ENCODE measurements at places on chromosomes 2 and 18. TPM values are rescaled to one million over a fixed set of nuclear protein-coding genes. Genes with fewer than 3 reads are reported as not detected.

The G6PC2 gene
- total RNA-seq = not detected

The ASXL3 gene
- total RNA-seq = not detected

The C2orf66 gene
- 0.07 TPM for total RNA-seq

The OSBPL1A gene
- 12.9 TPM for total RNA-seq

The ASB18 gene
- not detected for total RNA-seq

The LRRC30 gene
- total RNA-seq = not detected

The TCF4 gene
- total RNA-seq = 3.0 TPM

The TBR1 gene
- total RNA-seq = 0.11 TPM

The PRSS56 gene
- 0.16 TPM for total RNA-seq

The DPYSL5 gene
- total RNA-seq = 3.8 TPM

The REG1B gene
- total RNA-seq = not detected

The VWA3B gene
- not detected for total RNA-seq

The LIMS4 gene
- 0.59 TPM for total RNA-seq

The ALPG gene
- 0.15 TPM for total RNA-seq

The SCYGR8 gene
- total RNA-seq = not detected

The IL1A gene
- total RNA-seq = 0.05 TPM

The NEDD4L gene
- total RNA-seq = 31.5 TPM

The CLEC4F gene
- total RNA-seq = not detected

The CCDC141 gene
- not detected for total RNA-seq

The QPCT gene
- 18.6 TPM for total RNA-seq

The MYCN gene
- not detected for total RNA-seq

The VIL1 gene
- total RNA-seq = 0.16 TPM

The NT5C1B gene
- total RNA-seq = not detected

The MC5R gene
- total RNA-seq = not detected

The POTEI gene
- not detected for total RNA-seq

The NEU4 gene
- 0.18 TPM for total RNA-seq

The DUSP19 gene
- 0.41 TPM for total RNA-seq

The AMMECR1L gene
- total RNA-seq = 20.7 TPM

The HOXD13 gene
- total RNA-seq = 0.24 TPM

The IL18R1 gene
- 0.99 TPM for total RNA-seq

The SRD5A2 gene
- total RNA-seq = 0.04 TPM

The GPR75 gene
- 1.5 TPM for total RNA-seq

The LYG1 gene
- total RNA-seq = 1.6 TPM

The TMEM198 gene
- total RNA-seq = 0.54 TPM

The SNTG2 gene
- total RNA-seq = not detected

The SLC4A5 gene
- total RNA-seq = 0.40 TPM

The SGPP2 gene
- total RNA-seq = 0.20 TPM

The LYPD1 gene
- 18.2 TPM for total RNA-seq

The PLCD4 gene
- total RNA-seq = 0.31 TPM

The GKN2 gene
- 3.7 TPM for total RNA-seq

The BAZ2B gene
- total RNA-seq = 9.2 TPM

Data from A549 treated with DMSO at 1 μM for 4 hours (cell line).